ENCODE measurements at places on chromosomes 13 and 19.

- no peak for DNase-seq
Measured at GRCh38 chr19:2617393-2618165, 84.9 kb downstream of the GNG7 start.

DNA sequence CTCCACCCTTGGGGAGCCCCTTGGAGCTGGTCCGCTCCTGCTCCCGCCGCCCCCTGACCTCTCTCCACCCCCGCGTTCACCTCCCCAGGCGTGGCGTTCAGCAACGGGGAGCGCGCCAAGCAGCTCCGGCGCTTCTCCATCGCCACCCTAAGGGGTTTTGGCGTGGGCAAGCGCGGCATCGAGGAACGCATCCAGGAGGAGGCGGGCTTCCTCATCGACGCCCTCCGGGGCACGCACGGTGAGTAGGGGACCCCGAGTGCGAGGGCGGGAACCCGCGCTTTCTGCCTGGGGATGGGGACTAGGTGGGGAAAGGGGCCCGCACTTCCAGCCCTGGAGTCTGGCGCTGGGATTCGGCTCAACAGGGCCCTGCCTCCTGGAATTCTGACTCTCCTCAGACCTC lies 1.7 kb downstream of the CYP2A13 start:
- DNase-seq: no peak

DNA sequence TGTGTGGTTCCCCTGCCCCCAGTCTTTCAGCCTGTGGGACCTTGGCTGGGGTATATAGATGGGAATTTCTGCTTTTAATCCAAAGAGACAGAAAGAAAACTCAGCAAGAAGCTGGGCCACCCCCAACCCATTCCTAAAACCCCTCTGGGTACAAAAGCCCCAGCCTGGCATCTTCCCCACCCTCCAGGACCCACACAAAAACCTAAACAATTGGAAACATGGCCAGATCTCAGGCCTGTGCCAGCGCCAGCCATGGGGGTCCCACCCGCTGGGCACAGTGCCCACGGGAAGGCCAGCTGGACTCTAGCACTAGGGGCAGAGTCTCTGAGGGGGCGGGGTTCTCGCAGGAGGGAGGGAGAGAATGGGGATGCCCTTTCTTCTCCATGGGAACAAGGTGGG lies 8.6 kb downstream of the LYL1 start:
- no peak for DNase-seq

DNA sequence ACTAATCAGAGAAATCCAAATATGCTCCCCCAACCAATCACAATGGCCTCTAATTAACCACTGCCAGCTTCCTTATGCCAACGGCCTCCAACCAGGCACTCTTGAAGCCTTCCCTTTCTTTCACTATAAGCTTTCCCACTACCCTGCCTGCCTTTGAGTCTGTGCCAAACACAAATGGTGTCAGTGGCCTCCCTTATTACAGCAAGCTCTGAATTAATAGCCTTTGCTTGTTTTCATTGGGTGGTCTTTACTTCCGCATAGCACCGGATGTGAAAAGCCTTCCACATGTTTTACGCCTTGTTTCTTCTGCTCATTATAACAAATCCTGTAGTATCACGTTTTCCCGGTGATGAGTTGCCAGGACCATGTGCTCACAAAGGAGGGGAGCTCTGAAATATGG lies 1.4 kb upstream of the EDDM13 start:
- no peak for DNase-seq

GRCh38 chr13:89568276-89568675 lies 1779.2 kb upstream of the MIR17HG start:
- no peak for DNase-seq

DNA sequence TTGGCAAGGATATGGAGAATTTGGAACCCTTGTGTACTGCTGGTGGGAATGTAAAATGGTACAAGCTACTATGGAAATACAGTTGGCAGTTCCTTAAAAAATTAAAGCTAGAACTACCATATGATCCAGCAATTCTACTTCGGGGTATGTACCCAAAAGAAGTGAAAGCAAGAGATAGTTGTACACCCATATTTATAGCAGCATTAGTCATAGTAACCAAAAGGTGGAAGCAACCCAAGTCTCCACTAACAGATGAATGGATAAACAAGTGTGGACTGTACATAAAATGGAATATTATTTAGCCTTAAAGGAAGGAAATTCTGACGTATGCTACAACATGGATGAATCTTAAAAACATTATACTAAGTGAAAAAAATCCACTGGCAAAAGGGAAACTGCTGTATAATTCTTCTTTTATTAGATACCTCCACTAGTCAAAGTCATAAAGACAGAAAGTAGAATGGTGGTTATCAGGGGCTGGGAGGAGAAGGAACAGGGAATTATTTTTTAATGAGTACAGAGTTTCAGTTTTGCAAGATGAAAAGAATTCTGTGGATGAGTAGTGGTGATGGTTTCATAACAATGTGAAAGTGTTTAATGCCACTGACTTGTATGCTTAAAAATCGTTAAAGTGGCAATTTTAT lies 141.6 kb downstream of the RXFP2 start:
- peak; percentile 20 for DNase-seq

GRCh38 chr13:32297206-32297605 lies 18.0 kb downstream of the ZAR1L start:
- no peak for DNase-seq

DNA sequence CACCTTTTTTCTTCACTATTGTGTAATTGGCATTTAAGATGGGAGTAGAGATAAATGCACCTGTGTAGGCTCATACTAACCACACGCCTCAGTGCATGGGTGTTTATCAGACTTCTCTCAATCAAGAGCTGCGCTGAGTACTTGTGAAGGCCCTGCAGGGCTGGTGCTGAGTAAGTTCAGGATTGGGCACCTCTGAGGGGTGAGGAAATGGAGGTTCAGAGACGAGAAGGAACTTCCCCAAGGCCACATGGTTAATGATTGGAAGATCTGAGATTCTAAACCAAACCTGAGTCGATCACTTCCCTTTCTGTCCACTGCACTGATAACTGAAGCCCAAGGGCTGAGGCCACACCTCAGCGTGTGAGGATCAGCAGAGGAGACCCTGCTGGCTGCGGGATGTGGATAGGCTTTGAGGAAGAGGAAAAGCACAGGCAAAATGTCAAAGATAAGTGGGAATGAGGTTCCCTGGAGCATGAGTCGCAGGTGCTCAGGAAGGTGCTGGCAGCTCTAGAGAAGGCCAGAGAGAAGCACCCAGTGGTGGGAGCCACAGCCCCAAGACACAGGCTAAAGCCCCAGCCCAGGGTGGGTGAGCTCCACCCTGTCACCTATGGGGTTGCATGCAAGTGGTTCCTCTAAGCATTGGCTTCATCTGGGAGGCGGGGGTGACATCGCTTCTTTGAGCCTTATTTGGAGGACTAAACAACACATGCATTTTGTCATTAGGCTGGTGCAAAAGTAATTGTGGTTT lies 32.3 kb upstream of the GJB6 start:
- no peak for DNase-seq

DNA sequence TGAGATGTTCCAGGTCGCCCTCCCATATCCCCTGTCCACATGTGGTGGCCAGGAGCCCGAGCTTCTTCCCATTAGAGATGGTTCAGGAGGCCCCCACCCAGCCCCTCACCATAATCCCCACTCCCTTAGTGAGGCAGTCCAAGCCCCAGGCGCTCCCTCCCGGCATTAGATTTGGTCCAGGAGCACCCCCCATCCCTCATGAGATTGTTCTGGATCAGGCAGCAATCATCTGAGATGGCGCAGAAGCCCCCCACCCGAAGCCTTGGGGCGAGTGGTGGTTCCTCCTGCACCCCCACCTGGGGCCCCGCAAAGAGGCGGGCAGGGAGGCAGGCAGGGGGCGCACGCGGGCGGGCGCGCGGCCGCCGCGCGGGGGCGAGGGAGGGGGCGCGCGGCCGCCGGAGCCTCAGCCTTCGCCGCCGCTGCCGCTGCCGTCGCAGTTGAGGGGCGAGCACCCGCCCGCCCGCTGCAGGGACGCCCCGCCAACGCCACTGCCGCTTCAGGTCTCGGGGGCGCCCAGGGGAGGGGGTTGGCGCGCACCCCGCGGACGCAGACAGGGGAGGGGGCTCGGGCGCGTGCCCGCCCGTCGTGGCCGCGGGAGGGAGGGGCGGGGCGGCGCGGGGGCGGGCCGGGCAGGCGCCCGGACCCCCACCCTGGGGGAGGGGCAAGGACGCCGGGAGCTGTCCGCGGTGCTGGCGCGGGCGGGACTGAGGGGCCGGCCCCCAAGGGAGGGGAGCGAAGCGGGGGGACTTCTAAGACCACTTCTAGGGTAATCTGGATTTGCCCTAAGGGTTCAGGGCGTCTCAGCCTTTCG lies 46.4 kb upstream of the SHKBP1 start:
- DNase-seq: no peak

DNA sequence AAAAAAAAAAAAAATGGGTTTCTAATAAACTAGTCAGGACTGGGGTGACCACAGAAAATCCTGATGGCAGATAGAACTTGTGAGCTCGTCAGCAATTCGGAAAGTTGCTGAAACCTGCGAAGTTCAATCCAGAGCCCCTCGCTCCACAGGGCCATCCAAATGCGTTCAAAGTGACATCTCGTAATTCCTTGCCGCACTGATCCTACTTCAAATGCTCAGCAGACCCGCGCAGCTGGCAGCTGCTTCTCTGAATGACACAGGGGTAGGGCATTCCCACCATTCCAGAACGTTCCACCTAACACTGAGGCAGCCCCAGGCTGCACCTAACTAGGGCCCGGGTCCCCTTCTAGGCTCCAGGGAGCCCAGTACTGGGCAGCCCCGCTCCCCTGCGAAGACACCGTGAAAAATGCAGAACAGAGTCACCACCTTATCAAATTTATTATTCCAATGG lies 4.8 kb upstream of the DAPK3 start:
- DNase-seq: no peak

- no peak for DNase-seq
Measured at GRCh38 chr19:51783372-51783771, 11.6 kb upstream of the FPR3 start.

- no peak for DNase-seq
Measured at GRCh38 chr19:5492281-5492634, 37.0 kb downstream of the ZNRF4 start.

- no peak for DNase-seq
Measured at GRCh38 chr13:19155321-19155861, 26.2 kb downstream of the TUBA3C start.

DNA sequence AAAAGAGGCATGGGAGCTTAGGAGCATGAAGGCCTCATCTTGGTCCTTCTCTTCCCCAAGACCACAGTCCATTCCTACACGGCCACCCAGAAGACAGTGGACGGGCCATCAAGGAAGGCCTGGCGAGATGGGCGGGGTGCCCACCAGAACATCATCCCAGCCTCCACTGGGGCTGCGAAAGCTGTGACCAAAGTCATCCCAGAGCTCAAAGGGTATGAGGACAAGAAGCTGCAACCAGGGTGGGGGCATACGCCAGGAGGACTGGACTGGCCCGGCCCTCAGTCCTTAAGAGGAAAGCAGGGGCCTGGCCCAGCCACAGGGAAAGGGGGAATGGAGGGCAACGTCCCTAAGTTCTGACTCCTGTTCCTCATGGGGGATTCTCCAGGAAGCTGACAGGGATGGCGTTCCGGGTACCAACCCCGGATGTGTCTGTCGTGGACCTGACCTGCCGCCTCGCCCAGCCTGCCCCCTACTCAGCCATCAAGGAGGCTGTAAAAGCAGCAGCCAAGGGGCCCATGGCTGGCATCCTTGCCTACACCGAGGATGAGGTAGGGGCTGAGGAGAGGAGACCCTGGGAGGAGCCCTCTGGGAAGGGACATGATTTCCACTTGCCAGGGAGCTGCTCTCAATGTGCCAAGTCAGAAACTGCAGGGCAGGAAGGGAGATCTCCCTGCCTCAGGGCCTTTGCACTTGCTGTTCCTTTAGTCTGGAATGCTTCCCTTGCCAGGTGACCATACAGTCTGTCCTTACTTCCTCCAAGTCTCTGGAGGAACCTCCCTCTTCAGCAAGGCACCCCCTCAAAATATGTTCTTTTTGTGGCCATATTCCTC lies 1.9 kb upstream of the TMEM147 start:
- DNase-seq: no peak

DNA sequence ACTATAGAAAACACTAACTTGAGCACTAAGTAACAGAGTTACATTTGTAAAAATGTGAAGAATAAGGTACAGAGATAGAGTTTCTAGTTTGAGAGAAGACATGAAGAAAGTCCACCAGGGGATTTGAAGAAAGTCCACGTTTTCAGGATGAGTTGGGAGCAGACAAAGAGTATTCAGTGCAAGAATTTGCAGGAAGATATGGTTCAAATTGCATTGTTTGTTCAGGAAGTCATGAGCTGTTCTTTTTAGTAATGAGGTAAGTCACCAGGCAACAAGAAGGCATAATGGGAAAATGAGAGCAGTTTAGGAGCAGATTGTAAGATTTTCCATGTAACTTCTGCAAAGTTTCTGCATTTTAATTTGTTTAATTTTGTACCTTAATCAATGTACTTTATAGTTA lies 618.0 kb downstream of the DACH1 start:
- DNase-seq: no peak

DNA sequence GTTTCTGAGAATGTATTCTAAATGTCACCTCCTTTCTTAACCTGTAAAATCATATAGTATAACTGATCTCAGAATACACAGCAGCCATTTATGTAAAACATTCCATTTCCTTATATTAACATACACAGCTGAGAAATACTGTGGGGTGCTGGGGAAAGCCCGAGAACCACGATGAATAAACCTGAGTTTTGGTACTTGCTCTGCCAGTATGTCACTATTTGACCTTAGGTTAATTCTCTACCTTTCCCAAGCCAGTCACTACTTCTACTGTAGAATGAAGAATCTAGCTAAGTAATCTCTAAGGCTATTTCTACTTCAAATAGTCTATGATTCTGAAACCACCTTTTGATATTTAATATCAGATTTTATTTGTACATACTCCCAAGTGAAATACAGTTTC lies 173.7 kb downstream of the TBC1D4 start:
- no peak for DNase-seq

DNA sequence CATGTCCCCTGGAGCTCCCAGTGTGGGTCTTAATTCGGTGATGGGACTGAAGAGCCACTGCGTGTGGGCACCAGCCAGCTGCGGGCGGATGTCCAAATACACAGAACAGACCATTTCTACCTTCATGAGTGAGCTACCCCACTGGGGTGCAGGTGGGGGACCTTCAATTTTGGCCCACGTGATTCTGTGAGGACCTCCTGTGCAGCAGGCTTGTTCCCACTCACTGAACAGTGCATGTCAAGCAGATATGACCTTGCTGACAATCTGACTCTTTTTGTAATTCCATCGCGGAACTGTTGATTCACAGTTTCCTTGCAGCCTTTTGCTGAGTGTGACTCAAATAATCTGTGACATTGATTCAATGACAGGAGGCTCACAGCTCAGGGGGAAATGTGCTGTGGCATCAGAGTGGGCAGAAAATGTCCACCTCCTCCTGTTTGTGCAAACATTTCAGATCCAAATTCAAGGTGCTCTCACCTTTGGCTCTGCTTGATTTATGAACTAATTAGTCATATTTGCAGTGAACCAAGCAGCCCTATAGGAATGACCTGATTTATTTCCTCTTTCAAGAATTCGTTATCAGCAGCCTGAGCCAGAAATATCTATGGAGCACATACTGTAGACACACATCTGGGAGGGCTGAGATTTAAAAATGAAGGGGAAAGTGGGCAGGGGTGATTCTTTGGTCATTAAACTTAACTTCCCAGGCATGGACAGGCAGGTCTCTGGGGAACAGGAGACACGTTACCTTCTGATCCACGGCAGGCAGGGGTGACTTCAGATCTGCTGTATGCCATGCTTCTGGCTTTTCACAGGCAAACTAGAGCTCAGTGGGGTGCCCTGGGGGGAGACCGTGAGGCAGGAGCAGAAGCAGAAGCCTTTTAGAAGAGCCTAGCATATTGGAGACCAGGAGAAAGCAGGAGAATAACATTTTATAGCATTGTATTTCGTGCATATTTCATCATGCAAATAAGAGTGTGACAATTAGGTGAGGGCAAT lies 170.0 kb upstream of the KL start:
- no peak for DNase-seq

All from GM04504 (cell line).